Uterus (tissue), 4 donors: ENCODE measurements at places on chromosomes 1 and 21. TPM values are rescaled to one million over a fixed set of nuclear protein-coding genes. Genes with fewer than 3 reads are reported as not detected.

AZIN2 gene
- 16.1 TPM for total RNA-seq

LAMC2 gene
- total RNA-seq = 17.4 TPM

CBR3 gene
- total RNA-seq = 3.5 TPM

ETS2 gene
- total RNA-seq = 72.6 TPM

SH2D2A gene
- not detected for total RNA-seq

FAM167B gene
- not detected for total RNA-seq

TDRD5 gene
- not detected for total RNA-seq

KCNK1 gene
- 17.1 TPM for total RNA-seq

CLCA1 gene
- total RNA-seq = 0.21 TPM

CDA gene
- 2.9 TPM for total RNA-seq

CSF3R gene
- total RNA-seq = 9.7 TPM

NTRK1 gene
- total RNA-seq = 19.2 TPM

ZDHHC18 gene
- 4.4 TPM for total RNA-seq

BGLAP gene
- total RNA-seq = 0.90 TPM

SPATA6 gene
- total RNA-seq = 27.4 TPM

HSD3B1 gene
- total RNA-seq = not detected

EDN2 gene
- total RNA-seq = 3.7 TPM

PLOD1 gene
- 324 TPM for total RNA-seq

IL23R gene
- total RNA-seq = not detected

P3R3URF gene
- not detected for total RNA-seq

EFNA4 gene
- total RNA-seq = not detected

ANKRD34A gene
- 5.0 TPM for total RNA-seq

SPRR2A gene
- not detected for total RNA-seq

DCAF6 gene
- total RNA-seq = 77.7 TPM

MNDA gene
- total RNA-seq = 6.9 TPM

SEC16B gene
- total RNA-seq = 11.1 TPM

NUDT17 gene
- total RNA-seq = 2.5 TPM

TNFRSF18 gene
- total RNA-seq = 2.6 TPM

TSPAN1 gene
- 17.4 TPM for total RNA-seq

CFHR2 gene
- total RNA-seq = not detected

ZNF648 gene
- 1.8 TPM for total RNA-seq

TMEM125 gene
- 0.55 TPM for total RNA-seq

CNN3 gene
- 394 TPM for total RNA-seq

XPR1 gene
- total RNA-seq = 10.0 TPM

UBL4B gene
- total RNA-seq = not detected

SYT6 gene
- total RNA-seq = not detected

PLA2G2A gene
- 47.6 TPM for total RNA-seq

CNIH3 gene
- total RNA-seq = 6.3 TPM

ITLN2 gene
- not detected for total RNA-seq

PBX1 gene
- total RNA-seq = 248 TPM

PCAT6 gene
- not detected for total RNA-seq

GCLM gene
- total RNA-seq = 9.5 TPM

FCMR gene
- total RNA-seq = 1.7 TPM

DIO1 gene
- total RNA-seq = 2.1 TPM

THEM5 gene
- not detected for total RNA-seq

HMCN1 gene
- total RNA-seq = 92.9 TPM

NBPF3 gene
- total RNA-seq = 4.1 TPM

FMN2 gene
- total RNA-seq = 2.3 TPM

NEXN gene
- total RNA-seq = 43.9 TPM

DNM3 gene
- total RNA-seq = 17.4 TPM

OLFML3 gene
- total RNA-seq = 302 TPM

SPRR2G gene
- not detected for total RNA-seq

CHD5 gene
- total RNA-seq = 0.69 TPM

RASSF5 gene
- total RNA-seq = 3.0 TPM

CLCNKA gene
- total RNA-seq = 2.9 TPM

HHAT gene
- total RNA-seq = 0.88 TPM

COA7 gene
- 4.1 TPM for total RNA-seq

IVL gene
- total RNA-seq = not detected

TNFSF4 gene
- 1.1 TPM for total RNA-seq
